Bronchial smooth muscle cell (primary cell): ENCODE measurements at places on chromosomes 13 and 19. TPM values are rescaled to one million over a fixed set of nuclear protein-coding genes. Genes with fewer than 3 reads are reported as not detected.

Gene OR7C1
- not detected in 2 replicates for total RNA-seq

Gene IRGC
- not detected in 2 replicates for total RNA-seq

Gene WTIP
- 35.8 and 65.2 TPM in 2 replicates for total RNA-seq

Gene CDX2
- not detected in 2 replicates for total RNA-seq

Gene USHBP1
- not detected in 2 replicates for total RNA-seq

Gene ZNF649
- 3.8 and 4.3 TPM in 2 replicates for total RNA-seq

Gene SOHLH2
- 0.69 and 1.4 TPM in 2 replicates for total RNA-seq

Gene PRR22
- total RNA-seq: 0.09 and 0.16 TPM in 2 replicates

Gene CYP2A7
- total RNA-seq: not detected in 2 replicates

Gene TMEM147
- total RNA-seq: 79.0 and 82.8 TPM in 2 replicates

Gene PCSK4
- total RNA-seq: 0.95 and 2.2 TPM in 2 replicates

Gene MED16
- 26.5 and 35.5 TPM in 2 replicates for total RNA-seq

Gene PRODH2
- total RNA-seq: not detected in 2 replicates

Gene MCEMP1
- not detected in 2 replicates for total RNA-seq

Gene KLK8
- total RNA-seq: not detected in 2 replicates
